ENCODE measurements at places on chromosomes 7 and 10.

- DNase-seq, result peak; percentile 63
Observed at GRCh38 chr7:85074992-85075391, 111.9 kb downstream of the SEMA3D start.

GRCh38 chr7:22574754-22575520, 74.9 kb upstream of the STEAP1B start:
- no peak for DNase-seq

- DNase-seq, result peak; percentile 70
Observed at GRCh38 chr7:106462365-106462859, 177.6 kb upstream of the NAMPT start.

DNA sequence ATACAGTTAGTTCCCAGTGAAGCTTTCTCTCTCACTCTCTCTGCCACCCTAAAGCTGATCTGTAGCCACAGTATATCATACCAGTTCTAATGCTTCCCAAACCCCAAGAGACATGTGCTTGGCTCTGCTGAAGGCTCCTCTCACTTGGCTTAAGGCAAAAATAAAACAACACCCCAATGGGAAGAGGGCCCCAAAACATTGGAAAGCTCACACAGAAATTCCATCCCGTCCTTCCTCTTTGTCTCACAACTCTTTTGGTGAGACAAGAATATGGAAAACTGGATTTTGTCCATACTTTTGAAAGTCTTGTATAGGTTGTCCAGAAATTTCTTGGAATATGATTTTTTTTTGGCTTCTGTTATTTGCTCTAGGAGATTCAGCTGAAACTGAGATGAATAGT, 56.1 kb upstream of the WNT16 start:
- no peak for DNase-seq

GRCh38 chr10:95877881-95878280, 29.9 kb upstream of the CC2D2B start:
- DNase-seq, result no peak

DNA sequence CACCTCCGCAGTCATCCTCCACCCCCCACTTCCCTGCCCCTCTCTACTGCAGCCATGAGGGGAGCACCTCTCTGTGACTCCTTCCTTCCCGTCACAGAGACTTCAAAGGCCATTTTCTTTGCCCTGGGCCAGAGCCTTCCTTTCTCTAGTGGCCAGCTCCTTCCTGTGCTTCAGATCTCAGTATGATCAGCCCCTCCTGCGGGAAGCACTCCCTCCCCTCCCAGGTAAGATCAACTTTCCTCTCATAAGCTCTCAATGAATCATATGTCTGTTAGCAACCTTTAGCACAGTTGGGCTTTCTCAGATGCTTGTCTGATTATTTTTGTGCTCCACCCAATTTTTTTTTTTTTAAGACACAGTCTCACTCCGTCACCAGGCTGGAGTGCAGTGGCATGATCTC, 241.0 kb upstream of the PRSS1 start:
- DNase-seq, result peak; percentile 32

DNA sequence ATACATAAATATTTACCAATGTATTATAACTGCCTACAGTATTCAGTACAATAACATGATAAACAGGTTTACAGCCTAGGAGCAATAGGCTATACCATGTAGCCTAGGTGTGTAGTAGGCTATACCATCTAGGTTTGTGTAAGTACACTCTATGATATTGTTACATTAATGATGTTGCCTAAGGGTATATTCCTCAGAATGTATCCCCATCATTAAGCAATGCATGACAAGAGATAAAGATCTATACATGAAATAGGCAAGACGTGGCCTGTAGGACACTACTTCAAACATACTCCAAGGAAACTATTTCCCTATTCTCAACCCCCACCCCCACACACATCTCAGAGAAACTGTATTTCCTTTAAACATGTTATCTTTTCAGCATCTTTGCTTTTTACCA, 15.3 kb upstream of the ADAM22 start:
- DNase-seq, result no peak

GRCh38 chr7:88042157-88042556, 108.1 kb downstream of the ADAM22 start:
- DNase-seq, result peak; percentile 5

GRCh38 chr7:100469227-100470044, 5.4 kb upstream of the SPACDR start:
- peak; percentile 68 for DNase-seq
